ENCODE measurements at places on chromosomes 12 and 14.

DNA sequence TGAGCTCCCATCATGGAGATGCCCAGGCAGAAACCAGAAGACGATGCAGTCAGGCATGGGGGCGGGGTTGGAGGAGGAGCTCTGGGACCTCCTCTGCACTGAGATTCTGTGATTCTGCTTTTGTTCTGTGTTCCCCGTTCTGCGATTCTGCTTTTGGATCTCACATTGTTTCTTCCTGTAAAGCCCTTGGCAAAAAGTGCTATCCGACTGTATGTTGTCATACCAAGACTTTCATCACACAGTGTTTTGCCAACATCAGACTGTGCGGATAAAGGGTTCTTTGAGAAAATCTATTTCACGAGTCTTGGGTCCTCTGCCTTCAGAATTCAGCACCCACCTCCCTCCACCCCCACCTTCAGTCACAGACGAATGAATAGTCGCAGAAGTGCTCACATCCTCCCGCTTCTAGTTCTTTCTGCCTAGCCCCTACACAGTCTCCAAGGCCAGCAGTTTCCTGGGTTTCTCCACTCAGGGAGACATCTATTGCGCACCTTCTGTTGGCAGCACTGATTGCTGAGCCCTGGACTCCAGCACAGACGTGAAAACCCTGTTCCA is 24.7 kb upstream of the PWP1 start:
- H3K36me3 ChIP-seq = no peaks in the 10 kb centered on the region
- no peak overlapping the region for H3K4me3 ChIP-seq
- H3K4me1 ChIP-seq = no peaks in the 10 kb centered on the region
- no peak overlapping the region for H3K27ac ChIP-seq
- H3K27me3 ChIP-seq = no peaks in the 10 kb centered on the region
- no peak for DNase-seq

DNA sequence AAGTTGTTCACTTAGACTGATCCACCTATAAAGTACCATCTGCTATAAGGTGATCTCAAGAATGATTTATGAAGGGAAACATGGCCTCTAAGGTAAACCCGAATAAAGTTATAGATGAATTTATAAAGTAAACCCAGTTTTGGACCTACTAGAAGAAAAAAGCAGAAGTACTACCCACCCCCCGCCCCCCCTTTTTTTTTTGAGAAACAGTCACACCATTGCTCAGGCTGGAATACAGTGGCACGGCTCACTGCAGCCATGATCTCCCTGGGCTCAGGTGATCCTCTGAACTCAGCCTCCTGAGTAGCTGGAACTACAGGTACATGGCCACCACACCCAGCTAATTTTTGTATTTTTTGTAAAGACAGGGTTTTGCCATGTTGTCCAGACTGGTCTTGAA is 3.9 kb downstream of the ENTPD5 start:
- no peaks in the 10 kb centered on the region for H3K27me3 ChIP-seq
- no peak for DNase-seq
- no peaks in the 10 kb centered on the region for H3K36me3 ChIP-seq
- no peaks in the 10 kb centered on the region for H3K4me1 ChIP-seq
- no peak overlapping the region for H3K4me3 ChIP-seq
- H3K27ac ChIP-seq = no peak overlapping the region

GRCh38 chr12:108299516-108299915 is 39.6 kb downstream of the CMKLR1 start:
- no peak overlapping the region for H3K4me3 ChIP-seq
- no peaks in the 10 kb centered on the region for H3K36me3 ChIP-seq
- DNase-seq = no peak
- no peak overlapping the region for H3K27ac ChIP-seq
- peaks cover 5% of the 10 kb centered on the region for H3K4me1 ChIP-seq

DNA sequence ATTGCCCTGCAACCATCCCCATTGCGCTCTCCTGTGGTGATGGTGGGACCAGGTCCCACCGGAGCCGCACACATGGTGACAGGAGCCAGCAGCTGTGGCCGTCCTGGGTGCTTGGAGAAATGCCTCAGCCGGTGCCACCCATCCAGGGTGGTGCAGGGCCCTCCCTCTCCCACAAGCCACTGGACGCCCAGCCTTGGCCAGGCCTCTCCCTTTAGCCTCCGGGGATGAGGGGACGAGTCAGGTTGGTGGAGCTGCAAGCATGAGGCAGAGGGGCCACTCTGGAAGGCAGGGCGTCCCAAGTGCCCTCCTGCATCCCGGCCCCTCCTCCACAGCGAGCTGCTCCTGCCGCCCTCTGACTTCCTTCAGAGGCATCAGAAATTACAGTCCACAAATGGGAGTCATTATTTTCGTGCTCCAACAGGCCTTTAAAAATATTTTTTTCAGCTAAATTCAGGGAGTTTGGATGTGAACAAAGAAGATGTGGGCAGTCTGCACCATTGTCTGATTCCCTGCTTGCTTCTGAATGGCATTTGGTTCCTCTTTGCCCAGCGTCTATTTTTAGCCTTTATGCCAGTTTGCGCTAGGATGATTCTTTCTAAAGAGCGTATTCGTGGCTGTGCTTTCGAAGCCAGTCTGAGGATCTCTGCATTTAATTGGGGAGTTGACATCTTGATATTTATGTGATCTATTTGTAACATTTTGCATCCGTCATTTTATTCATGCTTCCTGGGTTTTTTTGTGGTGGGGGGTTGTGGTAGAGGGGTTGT is 189.4 kb downstream of the ADGRD1 start:
- no peaks in the 10 kb centered on the region for H3K27me3 ChIP-seq
- H3K4me3 ChIP-seq = no peak overlapping the region
- H3K4me1 ChIP-seq = no peaks in the 10 kb centered on the region
- no peaks in the 10 kb centered on the region for H3K36me3 ChIP-seq
- no peak for DNase-seq

DNA sequence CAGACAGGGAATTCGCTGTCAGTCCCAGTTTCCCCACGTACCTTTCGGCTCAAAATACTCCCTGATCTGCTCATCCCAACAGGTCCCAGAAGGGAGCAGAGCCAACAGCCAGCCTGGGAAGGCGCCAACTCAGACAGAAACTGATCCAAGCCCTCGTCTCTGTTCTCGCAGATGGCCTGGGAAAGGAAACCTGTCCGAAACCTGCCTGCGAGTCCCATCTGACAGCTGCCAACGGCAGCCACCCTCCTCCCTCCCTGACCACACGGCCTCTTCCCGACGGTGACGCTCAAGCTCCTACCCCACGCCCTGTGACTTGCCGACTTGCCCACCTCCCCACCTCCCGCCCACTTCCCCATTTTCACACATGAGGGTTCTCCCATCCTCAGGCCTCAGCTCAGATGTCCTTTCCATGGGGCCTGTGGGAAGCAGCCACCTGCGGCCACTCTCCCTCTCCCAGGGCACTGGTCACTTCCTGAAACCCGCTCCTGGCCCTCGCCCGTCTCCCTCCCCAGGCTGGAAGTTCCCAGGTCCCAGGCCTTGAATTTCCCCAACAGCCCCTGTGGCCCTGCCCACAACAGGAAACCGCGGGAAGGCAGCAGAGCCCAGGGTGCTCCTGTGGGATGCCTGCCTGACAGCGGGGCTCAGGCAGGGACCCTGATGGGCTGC is 60.9 kb upstream of the FBRSL1 start:
- no peaks in the 10 kb centered on the region for H3K27me3 ChIP-seq
- no peaks in the 10 kb centered on the region for H3K4me1 ChIP-seq
- no peak overlapping the region for H3K27ac ChIP-seq
- no peak overlapping the region for H3K4me3 ChIP-seq
- no peaks in the 10 kb centered on the region for H3K36me3 ChIP-seq
- DNase-seq = no peak

DNA sequence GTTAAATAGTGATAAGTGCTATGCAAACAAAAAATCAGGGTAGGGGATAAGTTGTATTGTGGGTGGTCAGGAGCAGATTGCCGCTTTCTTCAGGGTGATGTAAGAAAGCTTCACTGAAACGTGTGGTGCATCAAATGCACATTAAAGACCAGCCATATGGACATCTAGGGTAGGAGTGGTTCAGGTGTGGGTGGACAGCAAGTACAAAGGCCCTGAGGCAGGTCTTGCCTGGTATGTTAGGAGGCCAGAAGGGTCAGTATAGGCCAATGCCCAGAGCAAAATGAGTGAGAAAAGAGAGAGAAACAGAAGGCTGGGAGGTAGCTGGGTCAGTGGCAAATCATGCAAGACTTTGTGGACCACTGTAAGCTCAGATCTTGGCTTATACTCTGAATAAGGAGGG is 25.6 kb upstream of the CISTR start:
- no peak for DNase-seq
- no peaks in the 10 kb centered on the region for H3K4me1 ChIP-seq
- H3K4me3 ChIP-seq = no peak overlapping the region
- H3K36me3 ChIP-seq = no peaks in the 10 kb centered on the region
- no peak overlapping the region for H3K27ac ChIP-seq

- H3K36me3 ChIP-seq = no peaks in the 10 kb centered on the region
- no peaks in the 10 kb centered on the region for H3K27me3 ChIP-seq
- no peak overlapping the region for H3K4me3 ChIP-seq
- DNase-seq = no peak
- no peaks in the 10 kb centered on the region for H3K4me1 ChIP-seq
- no peak overlapping the region for H3K27ac ChIP-seq
Observed at GRCh38 chr14:47257013-47257412, 418.4 kb downstream of the MDGA2 start.

DNA sequence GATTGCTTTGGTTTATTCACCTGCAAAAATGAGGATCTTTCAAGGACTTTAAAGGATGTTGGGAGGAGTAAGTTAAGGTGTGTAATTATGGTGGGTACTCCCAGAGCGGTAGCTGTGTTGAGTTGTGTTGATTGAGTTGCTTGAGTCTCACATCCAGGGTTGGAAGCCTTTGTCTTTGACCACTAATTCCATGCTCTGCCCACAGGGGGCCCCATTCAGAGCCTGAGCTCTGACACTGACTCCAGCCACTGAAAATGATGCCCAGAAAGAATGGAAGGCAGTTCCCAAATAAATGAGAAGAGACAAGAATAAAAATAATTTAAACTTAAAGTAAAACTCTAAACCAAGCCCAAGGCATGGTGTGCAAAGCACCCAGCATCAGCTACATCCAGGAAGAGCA is 237.4 kb upstream of the PWP1 start:
- H3K4me1 ChIP-seq = no peaks in the 10 kb centered on the region
- H3K4me3 ChIP-seq = no peak overlapping the region
- no peak for DNase-seq
- H3K36me3 ChIP-seq = no peaks in the 10 kb centered on the region
